ENCODE measurements at places on chromosomes 6 and 20. TPM values are rescaled to one million over a fixed set of nuclear protein-coding genes. Genes with fewer than 3 reads are reported as not detected.

DNA sequence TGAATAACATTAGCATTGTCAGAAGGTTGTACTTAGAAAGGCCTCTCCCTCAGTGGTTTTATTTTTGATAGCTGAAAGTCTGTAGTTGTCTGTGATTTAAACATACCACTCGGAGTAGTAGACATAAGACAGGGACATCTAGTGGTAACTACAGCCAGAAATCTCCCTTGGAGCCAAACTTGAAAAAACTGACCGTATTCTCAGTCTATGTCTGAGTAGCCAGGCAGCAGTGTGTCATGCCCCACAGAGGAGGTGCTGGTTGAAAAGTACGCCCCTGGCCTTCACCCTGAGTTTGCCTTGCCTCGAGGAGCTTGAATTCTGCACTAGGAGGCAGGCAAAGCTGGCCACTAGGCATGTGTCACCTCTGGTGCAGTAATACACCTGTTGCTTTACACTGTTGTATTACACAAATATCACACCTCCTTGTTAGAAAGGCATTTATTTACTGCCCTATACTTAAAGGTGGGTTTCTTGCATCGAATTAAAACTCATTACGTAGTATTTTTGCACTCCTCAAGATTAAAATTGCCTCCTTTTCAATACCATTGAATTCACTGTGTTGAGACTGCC is 20.8 kb downstream of the ZBTB2 start:
- no peak for DNase-seq

GRCh38 chr6:16265351-16266341 is 27.3 kb downstream of the GMPR start:
- DNase-seq = no peak

- no peak for DNase-seq
These were observed 161.0 kb downstream of the TRMT11 start for GRCh38 chr6:126147291-126147815.

Gene PHACTR3
- 0.10 TPM for total RNA-seq

- no peak for DNase-seq
These were observed 1633.9 kb downstream of the GRIK2 start for GRCh38 chr6:103027271-103027931.

DNA sequence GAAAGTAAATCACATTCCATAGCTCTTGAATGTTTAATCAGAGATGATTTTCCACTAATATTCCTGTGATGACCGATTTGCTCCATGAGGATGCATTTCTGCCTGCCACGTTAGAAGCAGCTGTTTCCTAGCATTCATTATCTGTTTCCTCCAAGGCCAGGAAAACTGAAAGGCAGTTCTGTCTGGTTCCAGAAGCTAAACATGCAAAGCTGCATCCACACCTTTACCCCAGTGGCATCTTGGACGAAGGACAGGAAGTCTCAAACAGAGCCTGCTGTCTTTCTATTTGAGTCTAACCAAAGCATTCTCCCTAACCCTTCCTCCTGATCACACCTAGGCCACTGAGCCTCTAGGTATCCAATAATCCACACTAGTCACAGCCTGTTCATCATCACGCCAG is 27.6 kb downstream of the CNKSR3 start:
- no peak for DNase-seq
